Neural progenitor cell (in vitro differentiated cells): ENCODE measurements at places on chromosomes 7 and 10.

- no peak overlapping the region for H3K27ac ChIP-seq
- H3K4me1 ChIP-seq: peaks cover 12% of the 10 kb centered on the region
- H3K4me3 ChIP-seq: no peak overlapping the region
- H3K36me3 ChIP-seq: no peaks in the 10 kb centered on the region
Observed at GRCh38 chr10:71473671-71474599, 77.2 kb downstream of the CDH23 start.

DNA sequence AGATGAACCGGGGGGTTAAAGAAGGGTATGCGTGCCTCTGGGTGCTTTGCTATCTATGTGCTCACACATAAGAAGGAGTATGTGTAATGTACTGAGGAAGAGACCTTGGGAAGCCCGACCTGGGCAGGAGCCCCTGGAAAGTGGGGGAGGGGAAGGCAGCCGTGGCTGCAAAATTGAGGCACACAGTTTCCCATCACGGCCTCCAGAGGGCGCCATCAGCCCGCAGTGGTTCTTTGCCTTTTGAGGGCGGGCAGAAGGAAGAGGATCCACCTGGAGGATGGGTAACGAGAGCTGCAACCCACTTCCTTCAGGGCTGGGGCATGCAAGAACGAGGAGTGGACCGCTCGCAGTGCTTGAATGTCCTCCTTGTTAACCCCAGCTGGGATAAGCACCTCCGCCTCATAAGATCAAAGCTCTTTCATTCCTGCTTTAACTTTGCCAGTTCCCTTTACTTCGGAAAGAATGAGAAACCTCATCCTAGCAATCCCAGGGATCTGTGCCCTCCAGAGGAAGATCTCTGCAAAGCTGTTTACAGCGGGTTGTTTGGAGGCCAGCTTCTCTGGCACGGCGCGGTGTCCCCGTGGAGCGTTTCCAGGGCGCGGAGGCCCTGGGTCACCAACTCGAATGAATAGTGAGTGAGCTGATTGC, 77.9 kb downstream of the PCGF5 start:
- peak overlapping the region; percentile 34 for H3K4me3 ChIP-seq
- no peaks in the 10 kb centered on the region for H3K27me3 ChIP-seq
- no peaks in the 10 kb centered on the region for H3K36me3 ChIP-seq
- peaks cover 10% of the 10 kb centered on the region for H3K4me1 ChIP-seq
- no peak overlapping the region for H3K27ac ChIP-seq
- peak; percentile 88 for DNase-seq

DNA sequence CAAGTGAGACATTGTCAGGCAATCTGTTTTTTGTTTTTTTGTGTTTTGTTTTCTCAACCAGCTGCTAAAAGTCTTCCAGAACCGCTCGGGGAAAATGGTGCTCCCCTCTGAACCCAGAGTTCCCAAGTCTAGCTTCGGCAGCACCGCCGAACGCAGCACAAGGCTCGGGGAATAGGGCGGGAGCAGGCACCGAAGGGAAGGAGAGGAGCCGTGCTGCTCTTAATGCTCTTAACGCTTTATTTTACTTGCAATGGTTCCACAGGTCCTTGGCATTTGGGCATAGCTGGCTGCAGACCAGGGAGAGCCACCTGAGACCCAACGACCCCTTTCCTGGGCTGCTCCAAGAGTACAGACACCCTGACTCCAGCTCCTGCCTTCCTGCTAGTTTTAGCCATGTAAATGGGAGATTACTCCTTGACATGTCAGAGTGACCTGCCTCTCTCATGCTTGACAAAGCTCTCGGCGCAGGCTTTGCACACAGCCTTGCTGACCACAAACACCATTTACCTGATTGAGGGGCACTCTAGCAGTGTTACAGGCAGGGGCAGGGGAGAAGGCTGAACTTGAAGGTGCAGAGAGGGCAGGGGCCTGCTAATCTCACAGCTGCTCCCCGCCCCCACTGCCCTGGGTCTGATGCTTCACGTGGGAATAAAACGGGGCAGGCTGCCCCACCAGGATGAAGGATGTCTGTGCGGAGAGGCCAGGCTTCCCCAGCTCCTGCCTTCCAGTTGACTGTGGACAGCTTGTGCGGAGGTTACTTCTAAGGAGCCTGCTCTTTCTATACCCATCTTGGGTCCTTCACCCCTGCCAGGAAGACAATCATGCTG, 58.6 kb upstream of the EFCAB10 start:
- DNase-seq: peak; percentile 59
- peak overlapping the region; percentile 45 for H3K4me3 ChIP-seq
- no peak overlapping the region for H3K27ac ChIP-seq
- H3K4me1 ChIP-seq: peaks cover 50% of the 10 kb centered on the region

DNA sequence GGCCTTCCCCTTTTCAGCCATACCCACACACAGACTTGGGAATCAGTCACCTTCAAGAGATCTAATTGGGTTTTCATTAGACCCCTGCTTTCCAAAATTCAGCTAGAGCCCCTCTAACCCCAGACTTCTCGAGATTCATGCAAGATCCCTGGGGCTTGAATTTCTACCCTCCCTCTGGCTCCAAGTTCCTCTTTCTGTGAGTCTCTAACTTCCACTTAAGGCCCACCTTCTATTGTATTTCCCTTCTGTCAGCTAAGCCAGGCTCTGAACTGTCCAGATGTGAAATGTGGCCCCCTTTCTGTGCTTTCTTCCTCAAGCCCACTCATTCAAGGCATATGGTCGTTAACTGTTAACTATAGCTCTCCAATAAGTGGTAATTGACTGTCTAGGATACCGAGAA, 132.2 kb downstream of the ZNF365 start:
- peak; percentile 34 for DNase-seq
- H3K4me3 ChIP-seq: no peak overlapping the region
- H3K4me1 ChIP-seq: peaks cover 42% of the 10 kb centered on the region
- H3K36me3 ChIP-seq: no peaks in the 10 kb centered on the region
- peak overlapping the region; percentile 8 for H3K27ac ChIP-seq

GRCh38 chr10:12833451-12833850, 168.1 kb downstream of the CCDC3 start:
- H3K4me3 ChIP-seq: no peak overlapping the region
- H3K36me3 ChIP-seq: no peaks in the 10 kb centered on the region
- no peak overlapping the region for H3K27ac ChIP-seq

DNA sequence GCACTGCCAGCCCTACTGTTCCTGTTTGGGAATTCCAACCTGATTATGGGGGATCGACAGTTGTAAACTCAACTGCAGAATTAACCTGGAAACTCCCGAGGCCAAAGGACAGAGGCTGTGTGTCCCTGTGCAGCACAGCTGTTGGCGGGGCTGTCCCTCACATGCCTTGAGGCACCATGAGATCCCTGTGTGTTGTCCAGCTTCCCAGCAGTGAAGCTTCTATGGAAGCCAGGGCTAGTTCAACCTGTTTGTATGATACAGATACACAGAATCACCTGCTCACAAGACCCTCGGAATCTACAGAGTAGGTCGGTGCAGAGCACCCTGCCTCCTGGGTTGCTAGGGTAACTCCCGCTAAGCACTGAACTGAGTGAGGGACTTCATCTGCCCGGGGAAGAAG, 61.0 kb upstream of the EFCAB10 start:
- peaks cover 50% of the 10 kb centered on the region for H3K4me1 ChIP-seq
- no peak overlapping the region for H3K27ac ChIP-seq
- H3K4me3 ChIP-seq: no peak overlapping the region

- peaks cover 12% of the 10 kb centered on the region for H3K4me1 ChIP-seq
- no peaks in the 10 kb centered on the region for H3K36me3 ChIP-seq
- no peak overlapping the region for H3K27ac ChIP-seq
- no peak for DNase-seq
- peaks cover 100% of the 10 kb centered on the region for H3K27me3 ChIP-seq
Observed at GRCh38 chr10:101120884-101121653, 10.0 kb upstream of the TLX1 start.

- peak; percentile 25 for DNase-seq
- H3K4me3 ChIP-seq: no peak overlapping the region
- no peaks in the 10 kb centered on the region for H3K27me3 ChIP-seq
- no peaks in the 10 kb centered on the region for H3K4me1 ChIP-seq
- H3K36me3 ChIP-seq: no peaks in the 10 kb centered on the region
Observed at GRCh38 chr7:47792521-47793121, 155.6 kb downstream of the PKD1L1 start.

- no peak for DNase-seq
- no peaks in the 10 kb centered on the region for H3K36me3 ChIP-seq
- no peaks in the 10 kb centered on the region for H3K27me3 ChIP-seq
- H3K4me3 ChIP-seq: no peak overlapping the region
- no peak overlapping the region for H3K27ac ChIP-seq
- H3K4me1 ChIP-seq: no peaks in the 10 kb centered on the region
Observed at GRCh38 chr7:133688483-133689239, 435.8 kb downstream of the EXOC4 start.
